T-helper 2 cell treated with Interferon-gamma antibody and Interleukin-4, amounts not matched to agents 5 μg/mL and 100 μg/mL, for 36 hours (primary cell): ENCODE measurements at places on chromosomes 6 and 20.
A peak's percentile ranks its signal among the peaks of the same experiment; 100 is the strongest.

DNA sequence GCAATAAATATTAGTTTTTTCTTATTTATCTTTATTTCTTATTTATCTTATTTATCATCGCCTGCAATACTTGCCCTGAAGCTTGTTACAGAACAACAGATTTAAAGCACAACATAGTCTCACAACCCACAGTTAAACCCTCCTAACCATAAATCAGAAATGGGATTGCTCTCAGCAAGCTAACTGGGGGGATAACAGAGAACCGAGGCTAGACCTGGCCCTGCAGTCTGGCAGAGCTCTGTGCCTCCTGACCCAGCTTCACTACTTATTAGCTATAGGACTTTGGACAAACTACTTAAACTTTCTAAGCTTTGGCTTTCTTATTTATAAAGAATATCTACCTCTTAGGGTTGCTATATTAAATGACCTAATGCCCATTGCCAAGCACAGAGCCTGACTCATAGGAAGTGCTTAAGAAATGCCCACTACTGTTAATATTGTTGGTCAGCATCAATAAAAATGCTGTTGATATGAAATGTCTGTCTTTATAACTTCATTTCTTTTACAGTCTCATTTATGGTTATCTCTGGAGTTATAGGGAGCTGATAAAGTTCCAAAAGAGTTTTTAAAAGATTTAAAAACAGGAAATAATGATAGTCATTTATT is 87.9 kb upstream of the BEND6 start:
- no peaks in the 10 kb centered on the region for H3K36me3 ChIP-seq
- DNase-seq = no peak
- H3K27me3 ChIP-seq = peaks cover 6% of the 10 kb centered on the region
- peaks cover 3% of the 10 kb centered on the region for H3K4me1 ChIP-seq
- H3K27ac ChIP-seq = no peak overlapping the region
- H3K4me3 ChIP-seq = no peak overlapping the region

DNA sequence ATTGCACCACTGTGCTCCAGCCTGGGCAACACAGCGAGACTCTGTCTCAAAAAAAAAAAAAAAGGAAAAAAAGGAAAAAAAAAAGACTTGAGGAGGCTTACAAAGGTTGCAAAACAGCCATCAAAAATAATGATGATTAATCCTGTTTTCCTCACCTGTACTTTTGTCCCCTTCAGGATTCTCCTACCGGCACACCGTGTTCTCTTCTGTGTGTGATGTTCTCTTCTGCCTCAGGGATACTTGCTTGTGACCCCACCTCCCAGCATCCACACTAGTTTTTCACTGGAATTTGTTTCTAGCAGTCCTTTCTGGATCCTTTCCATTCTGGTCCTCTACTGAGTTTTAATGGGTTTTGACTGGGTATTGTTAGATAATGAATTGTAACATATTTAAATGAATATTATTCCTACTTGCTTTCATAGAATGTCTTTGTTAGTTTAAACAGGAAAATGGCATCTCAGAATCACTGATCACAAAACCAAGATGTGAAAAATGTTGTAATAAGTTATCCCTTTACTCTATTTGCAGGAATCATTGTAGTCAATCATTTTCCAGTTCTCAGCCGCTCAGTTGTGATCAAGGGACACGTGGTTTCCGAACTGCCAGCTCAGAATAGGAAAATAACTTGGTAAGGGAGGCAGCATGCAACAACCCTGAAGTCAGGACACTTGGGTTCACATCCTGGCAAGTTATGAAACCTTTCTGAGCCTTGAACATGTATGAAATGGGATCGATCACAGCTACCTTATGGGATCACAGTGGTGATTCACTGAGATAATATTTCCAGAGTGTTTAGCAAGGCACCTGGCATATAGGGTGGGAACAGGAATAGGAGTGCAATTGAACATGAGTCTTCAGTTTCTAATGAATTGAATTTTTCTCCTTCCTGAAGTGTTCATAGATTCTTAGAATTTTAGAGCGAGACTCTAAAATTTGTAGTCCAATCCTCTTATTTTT is 8.5 kb downstream of the C6orf89 start:
- peaks cover 27% of the 10 kb centered on the region for H3K36me3 ChIP-seq
- no peak overlapping the region for H3K4me3 ChIP-seq
- peaks cover 16% of the 10 kb centered on the region for H3K4me1 ChIP-seq

- H3K4me1 ChIP-seq = no peaks in the 10 kb centered on the region
- DNase-seq = no peak
- no peak overlapping the region for H3K27ac ChIP-seq
- no peaks in the 10 kb centered on the region for H3K36me3 ChIP-seq
- H3K4me3 ChIP-seq = no peak overlapping the region
Observed at GRCh38 chr6:97586344-97586743, 303.3 kb upstream of the MMS22L start.

GRCh38 chr6:12478921-12479320 is 188.8 kb downstream of the EDN1 start:
- DNase-seq = no peak
- no peak overlapping the region for H3K4me3 ChIP-seq
- H3K27ac ChIP-seq = no peak overlapping the region

GRCh38 chr6:30411515-30412207 is 66.7 kb downstream of the RPP21 start:
- peak; percentile 57 for DNase-seq
- H3K36me3 ChIP-seq = no peaks in the 10 kb centered on the region
- peaks cover 4% of the 10 kb centered on the region for H3K4me1 ChIP-seq
- no peak overlapping the region for H3K27ac ChIP-seq

DNA sequence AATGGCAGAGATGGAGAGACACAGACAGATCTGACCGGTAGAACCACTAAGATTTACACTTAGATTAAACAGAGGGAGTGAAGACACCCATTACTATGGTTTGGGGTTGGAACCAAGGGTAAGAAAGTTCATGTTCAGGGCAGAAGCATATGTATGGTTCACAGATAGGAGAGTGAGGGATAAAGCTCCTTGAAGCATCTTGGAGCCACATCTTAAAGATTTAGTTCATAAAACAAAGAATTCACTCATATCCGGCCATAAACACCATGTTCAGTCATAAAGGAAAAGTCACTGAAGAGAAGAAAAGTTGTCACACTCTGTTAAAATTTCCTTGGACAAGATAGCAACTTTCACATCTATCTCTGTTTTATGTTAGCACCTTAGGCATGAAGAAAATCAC is 18.0 kb downstream of the STX7 start:
- H3K36me3 ChIP-seq = peaks cover 32% of the 10 kb centered on the region
- peaks cover 39% of the 10 kb centered on the region for H3K4me1 ChIP-seq
- no peaks in the 10 kb centered on the region for H3K27me3 ChIP-seq
- peak overlapping the region; percentile 29 for H3K4me3 ChIP-seq

GRCh38 chr20:42484335-42484734 is 705.4 kb downstream of the PTPRT start:
- H3K4me1 ChIP-seq = no peaks in the 10 kb centered on the region
- no peak overlapping the region for H3K27ac ChIP-seq
- H3K27me3 ChIP-seq = no peaks in the 10 kb centered on the region

DNA sequence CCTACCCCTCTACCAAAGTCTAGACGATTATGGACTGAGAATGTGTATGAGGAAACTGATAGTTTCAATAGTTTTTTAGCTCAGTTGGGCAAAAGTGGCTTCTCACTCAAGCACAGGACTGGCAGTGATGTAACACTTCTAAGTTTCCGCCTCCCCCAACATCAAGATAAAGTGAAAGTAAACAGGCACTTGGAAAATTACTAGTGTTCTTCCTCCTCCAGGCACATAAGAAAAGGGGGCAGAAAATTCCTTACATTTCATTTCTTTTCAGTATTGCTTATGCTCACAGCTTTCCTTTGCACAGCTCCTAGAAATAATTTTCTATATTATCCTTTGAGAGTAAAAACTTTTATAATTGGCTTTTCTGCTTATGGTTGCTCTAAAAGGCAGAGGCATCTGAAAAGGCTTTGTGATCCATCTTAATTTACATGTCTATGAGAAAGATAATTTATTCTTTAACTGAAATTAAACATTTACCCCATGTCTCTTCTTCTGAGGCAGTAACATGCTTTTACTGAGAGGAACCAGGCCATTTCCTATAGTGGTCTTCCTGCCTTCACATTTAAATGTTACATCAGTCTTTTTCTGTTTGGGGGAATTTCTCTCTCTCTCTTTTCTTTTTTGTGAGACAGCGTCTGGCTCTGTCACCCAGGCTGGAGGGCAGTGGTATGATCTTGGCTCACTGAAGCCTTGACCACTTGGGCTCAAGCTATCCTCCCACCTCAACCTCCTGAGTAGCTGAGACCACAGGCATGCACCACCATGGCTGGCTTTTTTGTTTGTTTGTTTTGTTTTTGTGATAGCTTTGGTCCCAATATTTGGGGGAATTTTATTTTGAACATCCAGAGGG is 65.0 kb upstream of the EEF1A1 start:
- peaks cover 2% of the 10 kb centered on the region for H3K36me3 ChIP-seq
- peak; percentile 42 for DNase-seq
- no peaks in the 10 kb centered on the region for H3K27me3 ChIP-seq
- peak overlapping the region; percentile 88 for H3K4me3 ChIP-seq
- H3K27ac ChIP-seq = peak overlapping the region; percentile 98
- H3K4me1 ChIP-seq = peaks cover 22% of the 10 kb centered on the region

GRCh38 chr6:20092071-20092566 is 120.2 kb downstream of the MBOAT1 start:
- DNase-seq = no peak
- no peaks in the 10 kb centered on the region for H3K4me1 ChIP-seq
- H3K27me3 ChIP-seq = no peaks in the 10 kb centered on the region

DNA sequence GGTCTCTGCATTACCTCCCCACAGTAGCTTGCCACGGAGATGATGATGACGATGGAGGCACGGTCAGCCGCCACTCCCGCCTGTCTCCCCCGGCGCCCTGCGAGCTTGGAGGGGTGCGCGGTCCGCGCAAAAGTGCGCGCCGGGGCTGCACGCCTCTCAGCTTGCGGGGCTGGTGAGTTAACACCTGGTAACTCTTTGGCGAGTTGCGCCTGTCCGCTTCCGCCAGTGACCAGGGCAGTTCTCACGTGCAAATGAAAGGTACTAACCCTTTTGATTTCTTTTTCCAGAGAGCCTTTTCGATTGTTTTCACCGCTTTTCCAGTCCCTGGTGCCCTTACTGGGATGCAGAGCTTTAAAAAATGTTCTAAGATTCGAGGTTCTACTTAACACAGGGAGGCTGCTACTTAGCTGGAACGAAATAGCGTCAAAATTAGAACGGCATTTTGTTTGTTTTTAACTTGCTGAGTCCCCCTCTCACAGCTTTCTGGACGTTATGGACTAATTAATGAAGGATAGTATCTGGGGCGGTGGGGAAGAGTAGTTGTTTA is 6.2 kb downstream of the GRIK2 start:
- no peaks in the 10 kb centered on the region for H3K36me3 ChIP-seq
- H3K4me1 ChIP-seq = peaks cover 2% of the 10 kb centered on the region
- H3K27me3 ChIP-seq = peaks cover 65% of the 10 kb centered on the region
- no peak overlapping the region for H3K4me3 ChIP-seq
- peak overlapping the region; percentile 31 for H3K27ac ChIP-seq

DNA sequence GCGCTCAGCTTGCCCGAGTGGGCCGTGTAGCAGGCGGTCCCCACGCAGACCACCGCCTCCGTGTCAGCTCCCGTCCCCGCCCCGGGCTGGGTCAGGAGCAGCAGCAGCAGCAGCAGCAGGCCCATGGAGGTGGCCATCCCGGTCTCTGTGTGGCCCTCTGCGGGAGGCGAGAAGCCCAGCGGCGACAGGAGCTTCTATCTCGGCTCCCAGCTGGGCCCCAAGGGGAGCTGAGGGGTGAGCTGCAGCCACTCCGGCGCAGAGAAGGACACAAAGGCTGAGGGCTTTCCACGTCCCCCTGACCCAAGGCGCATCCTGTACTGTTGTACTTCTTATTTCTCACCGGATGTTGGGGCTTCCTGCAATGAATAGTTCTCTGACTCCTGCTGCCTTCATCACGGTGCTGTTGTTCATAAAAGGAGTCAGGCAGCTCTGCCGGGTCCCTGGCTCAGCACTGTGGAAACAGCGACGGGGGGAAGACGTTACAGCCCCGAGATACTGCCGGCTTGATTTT is at the start of gene CD93:
CD93 (minus strand) TSS at position 269 of the 511 bp plus-strand sequence; CDS start at position 137, 132 bp downstream.
- H3K36me3 ChIP-seq = no peaks in the 10 kb centered on the region
- H3K4me1 ChIP-seq = peaks cover 24% of the 10 kb centered on the region
- peak within 1 kb of the TSS; percentile 66 for H3K4me3 ChIP-seq

DNA sequence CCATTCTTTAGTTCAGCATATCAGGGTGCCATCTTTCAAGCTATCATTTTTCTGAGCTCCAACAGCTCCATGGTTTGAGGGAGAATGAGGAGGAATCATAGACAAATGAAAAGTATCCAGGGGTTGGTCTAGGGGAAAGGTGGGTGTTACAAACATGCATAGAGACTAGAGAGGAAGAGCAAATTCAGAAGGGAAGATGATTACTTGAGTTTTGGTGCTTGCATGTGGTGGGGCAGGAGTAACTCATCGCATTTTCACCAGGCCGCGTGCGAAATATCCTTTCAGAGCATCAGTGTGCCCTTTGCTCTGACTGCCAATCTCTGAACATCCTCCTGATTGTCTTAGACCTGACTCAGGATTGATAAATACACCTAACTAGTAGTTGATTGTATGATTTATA is 7.7 kb upstream of the BICRAL start:
- peaks cover 17% of the 10 kb centered on the region for H3K36me3 ChIP-seq
- peaks cover 63% of the 10 kb centered on the region for H3K4me1 ChIP-seq
- H3K27ac ChIP-seq = peak overlapping the region; percentile 93
- H3K27me3 ChIP-seq = no peaks in the 10 kb centered on the region
- DNase-seq = peak; percentile 24
- H3K4me3 ChIP-seq = peak overlapping the region; percentile 71

- H3K27ac ChIP-seq = no peak overlapping the region
- H3K4me1 ChIP-seq = no peaks in the 10 kb centered on the region
- DNase-seq = no peak
- no peaks in the 10 kb centered on the region for H3K36me3 ChIP-seq
- H3K4me3 ChIP-seq = no peak overlapping the region
- H3K27me3 ChIP-seq = peaks cover 2% of the 10 kb centered on the region
Observed at GRCh38 chr6:104580452-104580851, 279.3 kb downstream of the HACE1 start.

DNA sequence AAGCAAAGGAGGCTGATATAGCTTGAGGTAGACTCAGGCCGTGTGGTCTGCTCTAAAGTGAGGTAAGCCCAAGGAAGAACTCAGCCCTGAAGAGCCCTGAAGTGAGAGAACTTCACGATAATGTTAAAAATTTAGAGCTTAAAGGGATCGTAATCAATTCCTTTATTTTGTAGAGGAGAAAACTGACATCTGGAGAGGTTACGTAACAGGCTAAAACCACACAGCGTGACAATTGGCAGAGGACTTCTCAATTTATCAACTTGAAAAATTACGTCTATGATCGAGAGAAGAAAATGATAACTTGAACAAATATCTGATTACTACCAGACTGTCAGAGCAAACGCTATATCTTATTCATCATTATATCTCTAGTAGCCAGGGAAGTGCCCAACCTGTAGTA is 121.8 kb upstream of the FOXO3 start:
- H3K27ac ChIP-seq = no peak overlapping the region
- no peak overlapping the region for H3K4me3 ChIP-seq
- H3K4me1 ChIP-seq = no peaks in the 10 kb centered on the region
- no peak for DNase-seq
- H3K27me3 ChIP-seq = peaks cover 54% of the 10 kb centered on the region
- no peaks in the 10 kb centered on the region for H3K36me3 ChIP-seq
